Stimulated activated CD4-positive, alpha-beta T cell treated with anti-CD3 and anti-CD28 coated beads, Interleukin-4, amount 100 ng/mL, for 1 hour (primary cell): ENCODE measurements at places on chromosomes 13 and 19.

GRCh38 chr19:3982701-3983541 is 2.3 kb downstream of the EEF2 start:
- DNase-seq: no peak

DNA sequence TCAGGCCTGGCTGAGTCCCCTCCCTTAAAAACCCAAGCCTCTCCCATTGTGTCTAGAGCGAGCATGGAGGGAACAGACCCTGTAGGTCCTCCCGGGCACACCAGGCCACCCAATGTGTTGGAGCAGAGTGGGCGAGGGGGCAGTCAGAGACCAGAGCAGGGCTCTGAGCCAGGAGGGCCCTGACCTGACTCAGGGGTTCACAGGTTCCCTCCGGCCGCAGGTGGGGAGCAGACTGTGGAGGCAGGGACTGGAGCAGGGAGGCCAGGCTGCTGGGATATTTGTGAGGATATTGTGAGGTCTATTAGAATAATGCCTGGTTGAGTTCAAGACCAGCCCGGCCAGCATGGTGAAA is 1.6 kb upstream of the TYROBP start:
- DNase-seq: no peak

- no peak for DNase-seq
Measured at GRCh38 chr13:51820016-51820597, 16.1 kb upstream of the DHRS12 start.

GRCh38 chr13:29619995-29620394 is 24.5 kb upstream of the SLC7A1 start:
- DNase-seq: no peak

- DNase-seq: no peak
Measured at GRCh38 chr13:21150013-21150412, 26.3 kb downstream of the SKA3 start.

DNA sequence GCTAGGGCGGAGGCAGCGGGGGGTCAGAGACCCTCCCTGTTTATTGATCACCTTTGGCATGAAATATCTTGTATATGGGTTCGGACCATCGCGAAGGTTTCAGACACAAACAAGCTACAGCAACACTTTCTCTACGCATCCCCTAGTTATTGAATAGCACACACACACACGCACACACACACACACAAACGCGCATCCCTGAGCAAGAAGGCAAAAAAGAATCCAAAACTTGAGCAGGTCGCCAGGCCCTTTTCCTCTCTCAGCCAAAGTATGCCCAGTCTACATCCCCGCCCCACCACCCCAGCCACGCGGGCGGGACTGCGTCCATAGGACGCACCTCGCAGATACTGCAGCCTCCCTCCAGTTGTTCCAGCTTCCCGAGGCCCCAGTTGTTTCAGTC is 16.0 kb downstream of the POU4F1 start:
- no peak for DNase-seq

GRCh38 chr19:53594811-53595509 is 36.8 kb upstream of the DPRX start:
- no peak for DNase-seq

- no peak for DNase-seq
Measured at GRCh38 chr19:29365836-29366417, 153.0 kb upstream of the UQCRFS1 start.

GRCh38 chr19:13604902-13605586 is 98.8 kb upstream of the CACNA1A start:
- no peak for DNase-seq
